ENCODE measurements at places on chromosomes 12 and 14.

DNA sequence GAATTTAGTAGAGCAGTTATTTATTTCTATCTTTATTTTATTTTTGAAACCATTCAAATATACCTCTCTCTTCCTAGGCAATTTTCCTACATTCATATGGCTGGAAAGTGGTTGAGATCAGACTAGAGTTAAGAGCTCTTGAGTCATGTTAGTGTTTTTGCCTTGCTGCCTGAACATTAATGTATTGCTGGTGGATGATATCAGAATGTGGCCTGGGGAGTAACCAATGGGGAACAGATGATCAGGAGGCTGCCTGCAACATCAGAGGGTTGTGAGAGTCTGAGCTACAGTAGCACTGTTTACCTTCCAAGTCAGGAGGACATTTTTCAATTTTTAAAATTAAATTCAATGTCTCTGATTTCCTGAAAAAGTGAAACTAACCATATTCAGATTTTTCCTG is 166.3 kb upstream of the TRHDE start:
- no peak for DNase-seq

DNA sequence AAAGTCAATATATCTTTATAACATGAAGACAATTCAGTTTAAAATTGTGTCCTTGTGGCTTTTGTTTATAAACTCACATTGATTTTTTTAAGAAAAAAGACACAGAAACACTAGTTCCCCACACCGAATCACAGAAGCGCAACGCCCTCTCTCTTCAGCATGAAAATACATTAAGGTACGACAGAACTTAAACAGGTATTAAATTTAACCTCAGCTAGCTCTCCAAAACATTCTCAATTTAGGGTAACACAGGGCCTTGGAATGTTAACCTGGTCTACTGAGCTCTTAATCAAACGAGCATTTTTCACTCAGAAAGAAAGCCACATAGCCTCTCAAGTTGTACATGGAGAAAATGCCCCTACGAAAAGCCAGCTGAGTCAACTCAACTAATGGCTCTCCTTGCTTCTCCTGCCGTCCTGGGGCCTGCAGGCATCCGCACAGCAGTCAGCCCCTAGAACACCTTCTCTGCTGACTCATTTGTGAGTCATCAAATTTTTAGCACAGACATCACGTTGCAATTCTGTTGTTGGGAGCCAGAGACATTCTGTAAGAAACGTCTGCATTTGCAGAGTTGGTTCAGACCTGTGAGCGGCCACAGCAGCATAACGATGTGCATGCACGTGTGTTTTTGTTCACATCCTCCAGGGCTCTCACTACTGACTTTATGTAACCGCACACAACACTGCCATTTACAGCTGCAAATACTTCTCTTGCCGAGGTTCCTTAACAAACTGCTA is 141.6 kb downstream of the ITPR2 start:
- DNase-seq = no peak

DNA sequence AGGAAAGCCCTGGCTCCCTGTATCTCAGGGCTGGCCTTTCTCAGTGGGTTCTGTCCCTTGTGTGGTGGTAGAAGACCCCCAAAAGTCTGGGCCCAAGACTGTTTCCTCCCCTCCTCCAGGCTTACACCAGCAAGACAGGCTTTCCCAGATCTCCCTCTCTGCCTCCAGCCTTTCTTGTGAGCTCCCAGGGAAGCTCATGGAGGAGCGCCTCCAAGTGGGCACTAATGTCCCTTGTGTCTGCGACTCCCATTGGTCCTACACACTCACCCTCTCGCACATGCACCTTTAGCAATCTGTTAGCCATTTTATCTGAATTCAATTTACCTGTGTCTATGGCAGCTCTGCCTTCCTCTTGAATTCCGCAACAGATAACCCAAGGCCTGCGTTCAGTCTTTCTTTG is 251.1 kb upstream of the CAND1 start:
- no peak for DNase-seq

- DNase-seq = no peak
Measured at GRCh38 chr14:95264271-95264973, 55.3 kb downstream of the CLMN start.

GRCh38 chr12:70408004-70408790 is 42.1 kb downstream of the KCNMB4 start:
- DNase-seq = no peak

DNA sequence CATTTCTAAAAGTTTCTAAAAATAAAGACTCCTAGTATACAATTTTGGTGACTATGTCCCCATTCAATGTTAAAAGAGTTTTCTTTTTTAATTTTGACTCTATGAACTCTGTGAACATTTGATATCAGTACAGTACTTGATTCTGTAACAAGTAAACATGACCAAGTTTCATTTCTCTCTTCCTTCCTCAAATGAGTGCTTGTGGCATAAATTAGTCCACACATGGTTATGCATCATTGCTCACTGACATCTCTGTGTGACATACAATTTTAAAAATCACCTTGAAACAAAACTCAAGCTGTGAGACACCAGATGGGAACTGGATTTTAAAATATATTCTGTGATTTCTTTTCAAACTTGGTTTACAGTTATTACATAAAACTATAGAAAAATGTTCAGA is 253.9 kb upstream of the MDGA2 start:
- DNase-seq = no peak

DNA sequence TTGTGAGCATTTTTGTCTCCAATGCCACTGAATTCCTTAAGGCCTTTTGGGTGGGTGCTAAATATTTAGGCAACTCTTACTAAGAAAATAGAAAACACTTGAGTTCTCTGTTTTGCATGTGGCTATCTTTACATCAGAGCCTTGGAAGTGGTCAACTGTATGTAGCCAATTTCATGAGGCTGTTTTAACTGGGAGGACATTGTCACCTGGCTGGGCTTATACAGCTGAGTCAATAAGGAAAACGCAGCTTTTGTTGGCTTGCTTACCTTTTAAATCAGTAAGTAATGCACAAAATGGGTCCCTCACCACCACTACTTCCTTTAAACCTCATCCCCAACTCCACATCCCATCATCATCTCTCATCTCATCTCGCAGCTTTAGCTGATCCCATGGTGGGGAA is 194.3 kb downstream of the RGS6 start:
- DNase-seq = no peak

DNA sequence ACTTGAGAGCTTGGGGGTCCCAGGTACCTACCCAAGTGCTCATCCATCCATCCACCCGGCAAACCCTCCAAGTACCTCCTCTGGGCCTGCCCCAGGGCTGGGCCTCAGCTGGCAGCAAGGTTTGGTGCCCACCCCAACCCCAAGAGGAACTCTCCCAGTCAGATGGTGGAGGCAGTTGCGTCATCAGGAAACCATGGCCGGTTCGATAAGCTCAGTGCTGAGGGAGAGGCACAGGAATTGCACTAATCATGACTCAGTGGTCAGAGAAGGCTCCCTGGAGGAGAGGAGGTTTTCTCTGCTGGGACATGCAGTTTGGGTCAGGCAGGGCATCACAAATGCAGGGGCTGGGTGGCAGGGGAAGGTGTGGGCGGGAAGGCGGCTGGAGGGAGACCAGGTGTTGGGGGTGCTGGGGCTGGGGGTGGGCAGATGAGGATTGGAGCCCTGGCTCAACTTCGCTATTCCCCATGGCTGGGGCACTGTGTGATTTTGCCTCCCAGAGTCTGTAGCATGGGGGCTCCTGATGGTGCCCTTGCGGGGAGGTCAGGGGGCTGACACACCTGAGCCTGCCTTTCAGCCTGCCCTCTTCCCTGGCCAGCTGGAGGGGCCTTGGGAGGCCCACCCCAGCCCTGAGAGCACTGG is 32.2 kb downstream of the SH2B3 start:
- no peak for DNase-seq

DNA sequence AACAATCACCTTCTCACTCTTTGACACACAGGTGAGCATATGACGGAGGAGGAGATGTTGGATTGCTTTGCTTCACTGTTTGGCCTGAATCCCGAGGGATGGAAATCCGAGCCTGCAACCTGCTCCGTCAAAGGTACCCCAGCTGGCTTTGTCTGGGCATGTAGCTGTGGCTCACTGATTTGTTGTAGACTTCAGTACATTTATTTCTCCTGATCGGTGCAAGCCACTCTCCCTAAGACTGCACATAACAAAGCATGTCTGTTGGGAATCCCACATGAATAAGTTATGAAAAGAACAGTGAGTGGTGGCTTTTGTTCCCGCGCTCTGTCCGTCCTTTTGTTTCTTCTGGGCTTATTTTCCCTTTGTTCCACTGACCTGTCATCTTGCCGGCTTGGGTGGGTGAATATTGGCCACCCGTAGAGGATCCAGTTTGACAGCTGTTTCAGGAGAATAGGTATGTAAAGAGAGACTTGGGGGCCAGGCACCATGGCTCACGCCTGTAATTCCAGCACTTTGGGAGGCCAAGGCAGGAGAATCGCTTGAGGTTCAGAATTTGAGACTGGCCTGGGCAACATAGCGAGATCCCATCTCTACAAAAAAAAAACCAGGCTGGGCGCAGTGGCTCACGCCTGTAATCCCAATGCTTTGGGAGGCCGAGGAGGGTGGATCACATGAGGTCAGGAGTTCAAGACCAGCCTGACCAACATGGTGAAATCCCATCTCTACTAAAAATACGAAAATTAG is 20.0 kb upstream of the BCL7A start:
- no peak for DNase-seq

GRCh38 chr12:25187781-25188180 is 7.2 kb downstream of the DNAI7 start:
- DNase-seq = no peak

DNA sequence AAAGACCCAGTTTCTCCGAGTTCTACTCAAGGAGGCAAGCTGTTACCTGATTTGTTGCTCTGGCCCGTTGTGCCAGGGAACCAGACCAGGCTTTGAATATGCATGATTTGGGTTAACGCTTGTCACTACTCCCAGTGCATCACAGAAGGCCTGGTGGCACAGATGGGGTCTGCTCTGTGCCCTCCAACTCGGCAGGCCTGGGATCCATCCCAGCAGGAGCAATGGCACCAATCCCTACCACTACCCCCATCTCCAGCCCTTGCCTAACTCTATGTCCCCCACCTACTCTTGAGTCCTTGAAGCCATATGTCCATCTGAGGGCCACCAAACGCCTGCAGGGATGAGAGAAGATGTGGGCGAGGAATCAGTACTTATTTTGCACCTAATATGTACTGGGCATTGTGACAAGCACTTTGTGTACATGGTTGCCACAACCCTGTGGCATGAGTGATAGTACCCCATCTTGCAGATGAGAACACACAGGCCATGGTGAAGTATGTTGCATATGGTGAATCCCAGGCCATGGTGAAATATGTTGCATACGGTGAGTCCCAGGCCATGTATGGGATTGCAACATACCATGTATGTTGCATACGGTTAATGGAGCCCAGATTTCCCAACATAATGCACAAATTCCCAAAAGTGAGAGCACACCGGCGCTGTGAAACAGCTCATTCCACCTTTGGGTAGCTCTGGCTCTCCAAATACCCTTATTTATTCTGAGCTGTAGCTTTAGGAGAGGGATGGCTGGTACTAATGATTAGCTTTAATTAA is 102.7 kb downstream of the NTF3 start:
- no peak for DNase-seq

GRCh38 chr12:21353948-21354347 is 18.8 kb upstream of the IAPP start:
- no peak for DNase-seq
